ENCODE measurements at places on chromosomes 1 and 21. TPM values are rescaled to one million over a fixed set of nuclear protein-coding genes. Genes with fewer than 3 reads are reported as not detected.

The TNFRSF14 gene
- 75.8 TPM for polyA plus RNA-seq

The COP1 gene
- 41.7 TPM for polyA plus RNA-seq

GRCh38 chr1:168312718-168313604 lies 32.3 kb downstream of the TBX19 start:
- no peak for DNase-seq

The FCER1G gene
- polyA plus RNA-seq = 48.4 TPM

The VPS26C gene
- polyA plus RNA-seq = 96.4 TPM

The FTCD gene
- polyA plus RNA-seq = 0.38 TPM
